ENCODE measurements at places on chromosomes 13 and 19.
A peak's percentile ranks its signal among the peaks of the same experiment; 100 is the strongest.

GRCh38 chr19:413756-414420 is 4.9 kb upstream of the C2CD4C start:
- no peak for DNase-seq

- DNase-seq: no peak
Measured at GRCh38 chr19:16433986-16434385, 37.8 kb downstream of the EPS15L1 start.

DNA sequence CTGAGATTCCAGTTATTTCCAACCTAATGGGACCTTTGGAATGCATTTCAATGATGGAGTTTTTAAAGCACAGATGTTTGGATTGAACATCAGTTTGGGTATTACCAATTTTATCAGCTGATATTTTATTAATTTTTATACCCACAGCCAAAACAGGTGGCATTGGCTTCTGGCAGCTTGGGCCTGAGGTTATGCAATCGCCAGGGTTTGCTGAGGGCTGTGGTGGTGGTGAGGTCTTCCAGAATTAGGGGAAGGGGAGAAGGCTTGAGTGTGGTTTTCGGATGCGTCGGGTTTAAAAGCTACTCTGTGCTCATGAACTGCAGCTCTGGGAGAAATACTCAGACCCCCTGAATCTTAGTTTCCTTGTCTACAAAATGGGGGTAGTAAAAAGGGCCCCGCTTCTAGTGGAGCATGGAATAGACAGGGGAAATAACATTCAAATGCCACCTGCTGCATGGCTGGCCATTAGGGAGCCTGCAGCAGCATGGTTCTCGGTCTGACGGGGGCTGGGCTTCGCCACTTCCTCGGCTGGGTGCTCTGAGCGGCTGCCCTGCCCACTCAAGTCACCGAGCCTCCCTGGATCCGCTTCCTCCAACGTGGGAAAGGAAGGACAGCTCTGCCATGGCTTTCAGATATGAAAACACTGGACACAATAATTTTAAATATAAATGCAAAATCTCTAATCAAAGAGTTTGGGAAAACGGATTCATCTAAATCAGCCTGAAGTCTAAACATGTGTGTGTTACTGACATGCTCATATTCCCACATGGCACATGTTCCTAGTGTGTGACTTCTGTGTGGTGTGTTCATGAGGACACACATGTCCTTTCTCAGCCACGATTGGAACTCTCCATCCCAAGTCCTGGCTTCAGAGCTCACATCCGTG is 35.2 kb downstream of the ADPRHL1 start:
- DNase-seq: no peak

- DNase-seq: no peak
Measured at GRCh38 chr13:112910016-112910415, 59.0 kb upstream of the MCF2L start.

GRCh38 chr19:55536366-55536765 is 567 bp downstream of the SBK2 start:
- no peak for DNase-seq

- peak; percentile 40 for DNase-seq
Measured at GRCh38 chr19:46944123-46944748, 75.4 kb upstream of the NPAS1 start.

- DNase-seq: no peak
Measured at GRCh38 chr19:18089726-18090125, 3.0 kb upstream of the IL12RB1 start.

GRCh38 chr13:47719164-47719563 is 281.9 kb downstream of the SUCLA2 start:
- DNase-seq: no peak

- no peak for DNase-seq
Measured at GRCh38 chr19:31439270-31439573, 90.0 kb upstream of the TSHZ3 start.
